NCI-H1105 treated with DMSO at 0.1 percent for 48 hours (cell line): ENCODE measurements at places on chromosomes 3 and 15.

GRCh38 chr3:29854821-29855220, 574.0 kb downstream of the RBMS3 start:
- no peak for DNase-seq

DNA sequence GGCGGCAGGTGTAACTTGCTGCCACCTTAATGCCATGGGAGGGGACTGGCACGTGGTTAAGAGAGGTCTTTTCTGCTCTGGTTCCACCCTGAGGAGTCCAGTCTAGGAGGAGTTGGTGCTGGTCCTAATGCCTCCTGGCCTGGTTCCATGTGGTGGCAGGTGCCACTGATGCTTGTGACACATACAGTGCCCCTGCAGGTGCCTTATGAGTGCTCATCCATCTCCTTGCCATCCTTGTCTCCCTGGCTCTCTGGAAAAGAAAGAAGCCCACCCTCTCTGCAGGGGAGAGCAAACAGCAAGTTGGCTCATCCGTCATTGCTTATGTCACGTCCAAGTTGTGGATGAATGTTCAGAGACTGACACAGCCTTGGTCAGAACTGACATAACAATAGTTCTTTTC, 175.8 kb upstream of the DPH6 start:
- no peak for DNase-seq

- DNase-seq, result no peak
These were observed 13.9 kb downstream of the CEP152 start for GRCh38 chr15:48796930-48797329.

DNA sequence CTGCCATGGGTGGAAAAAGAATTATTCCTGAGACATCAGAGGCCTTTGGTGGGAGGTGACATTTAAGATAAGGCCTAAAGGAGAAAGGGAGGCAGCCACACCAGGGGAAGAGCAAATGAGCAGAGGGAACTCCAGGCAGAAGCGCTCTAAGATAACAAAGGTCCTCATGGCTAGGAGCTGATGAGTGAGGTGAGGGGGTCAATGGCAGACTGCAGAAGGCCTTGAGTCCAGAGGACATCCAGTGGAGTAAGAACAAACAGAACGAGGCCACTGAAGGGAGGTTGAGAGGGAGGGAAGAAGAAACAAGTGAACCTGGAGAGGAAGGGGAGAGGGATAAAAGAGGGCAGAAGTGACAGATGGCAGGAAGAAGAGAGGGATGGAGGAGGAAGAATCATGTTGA, 97.3 kb downstream of the CTNNB1 start:
- no peak for DNase-seq

DNA sequence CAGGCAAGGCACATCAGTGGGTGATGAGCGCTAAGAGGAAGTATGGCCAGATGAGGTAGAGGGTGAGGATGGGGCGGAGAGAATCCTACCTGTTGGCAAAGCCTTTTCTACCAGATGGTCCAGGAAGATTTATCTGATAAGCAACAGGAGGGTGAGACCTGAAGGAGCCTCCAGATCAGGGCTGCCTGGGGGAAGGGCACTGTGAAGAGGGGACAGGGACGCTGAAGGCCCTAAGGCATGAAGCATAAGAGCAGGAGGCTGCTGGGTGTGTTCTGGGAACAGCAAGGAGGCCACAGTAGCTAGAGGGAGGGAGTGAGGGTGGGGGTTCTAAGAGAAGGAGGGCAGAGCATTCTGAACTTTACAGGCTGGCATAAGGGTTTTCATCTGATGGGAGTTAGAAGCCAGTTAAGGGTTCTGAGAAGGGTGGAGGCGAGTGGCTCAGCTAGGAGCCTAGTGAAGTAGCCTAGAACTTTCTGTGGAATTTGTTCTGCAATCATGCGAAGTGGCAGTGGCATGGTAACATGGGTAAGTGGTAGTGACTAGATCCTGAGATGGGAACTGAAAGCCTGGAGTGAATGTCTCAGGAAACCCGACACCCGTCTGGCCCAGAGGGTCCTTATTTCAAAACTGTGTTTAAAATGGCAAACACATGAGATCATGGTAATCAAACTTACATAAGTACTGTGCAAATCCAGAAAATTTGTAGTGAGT, 29.9 kb downstream of the CGNL1 start:
- peak; percentile 14 for DNase-seq

GRCh38 chr3:197238842-197239241, 59.6 kb downstream of the DLG1 start:
- no peak for DNase-seq

- DNase-seq, result no peak
These were observed 220.3 kb downstream of the ATP8B4 start for GRCh38 chr15:49898575-49899283.

GRCh38 chr15:72570059-72570458, 84.4 kb upstream of the GOLGA6B start:
- DNase-seq, result no peak

DNA sequence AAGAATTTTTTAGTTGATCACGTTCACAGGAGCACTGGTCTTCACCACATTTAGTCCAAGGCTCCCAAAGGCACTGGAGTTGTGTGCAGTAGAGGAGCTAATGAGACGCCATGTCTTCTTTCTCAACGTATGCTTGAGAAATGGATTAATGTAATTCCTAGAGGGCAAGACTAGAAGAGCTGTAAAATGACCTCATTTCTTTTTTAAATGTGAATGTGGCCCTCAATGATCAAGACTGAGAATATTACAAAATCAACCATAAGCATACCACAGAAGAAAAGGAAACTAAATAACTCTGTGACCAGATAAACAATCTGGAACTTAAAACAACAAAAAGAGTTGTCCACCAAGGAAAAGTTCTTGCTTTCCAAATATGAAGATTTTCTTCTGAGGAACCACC, 112.1 kb upstream of the THBS1 start:
- no peak for DNase-seq

GRCh38 chr3:123773681-123774431, 110.3 kb downstream of the MYLK start:
- DNase-seq, result no peak

- no peak for DNase-seq
These were observed 20.2 kb upstream of the OR5H6 start for GRCh38 chr3:98243843-98244242.

- DNase-seq, result no peak
These were observed 12.1 kb downstream of the KIF9 start for GRCh38 chr3:47270526-47270925.

DNA sequence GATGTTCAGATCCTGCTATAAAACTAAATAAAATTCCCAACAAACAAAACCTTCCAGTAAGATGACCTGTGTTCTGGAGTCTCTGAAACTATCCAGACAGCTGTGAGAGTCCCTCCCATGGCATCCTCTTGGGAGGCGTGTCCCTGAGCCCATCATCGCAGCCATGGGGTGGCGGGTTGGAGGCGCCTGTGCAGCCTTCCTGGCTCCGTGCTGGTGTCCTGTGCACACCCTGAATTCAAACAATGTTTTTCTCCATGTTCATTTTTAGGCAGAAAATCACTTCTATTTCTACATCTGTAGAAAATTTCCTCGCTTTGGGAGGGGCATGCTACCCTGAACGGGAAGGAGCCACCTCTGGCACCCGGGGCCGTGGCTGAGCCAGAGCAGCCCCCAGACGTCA, 19.4 kb upstream of the OCA2 start:
- DNase-seq, result no peak

DNA sequence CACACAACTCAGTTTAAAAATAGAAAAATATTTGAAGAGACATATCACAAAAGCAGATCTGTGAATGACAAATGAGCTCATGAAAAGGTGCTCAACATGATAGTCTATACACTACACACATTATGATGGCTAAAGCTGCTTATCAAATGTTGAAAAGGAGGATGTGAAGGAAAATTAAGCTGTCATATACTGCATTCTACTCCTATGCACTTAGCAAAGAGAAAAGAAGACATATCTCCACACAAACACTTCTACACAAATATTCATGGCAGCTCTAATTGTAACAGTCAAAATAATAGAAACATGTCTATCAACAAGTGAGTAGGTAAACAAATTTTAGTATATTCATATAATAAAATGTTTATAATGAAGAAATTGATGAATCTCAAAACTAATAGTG, 540.5 kb downstream of the PLOD2 start:
- DNase-seq, result no peak

DNA sequence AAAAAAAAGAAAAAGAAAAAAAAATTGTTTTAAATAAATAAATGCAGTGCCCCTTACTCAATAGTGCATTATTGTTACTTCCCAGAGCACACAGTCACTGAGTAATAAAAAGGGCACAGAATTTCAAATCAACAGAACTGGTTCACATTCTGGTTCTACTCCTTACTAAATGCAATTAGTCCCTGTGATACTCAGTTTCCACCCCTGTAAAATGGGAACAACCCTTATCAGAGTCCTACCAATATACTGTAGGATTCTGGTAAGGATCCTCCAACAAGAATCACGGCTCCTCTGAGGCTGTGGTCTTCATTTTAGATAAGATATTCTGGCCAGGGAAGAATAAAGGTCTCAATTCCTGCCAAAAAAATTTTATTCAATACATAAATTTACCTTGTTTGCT, 50.7 kb downstream of the ITGB5 start:
- no peak for DNase-seq

GRCh38 chr15:74896316-74896715, 6.5 kb downstream of the MPI start:
- no peak for DNase-seq

DNA sequence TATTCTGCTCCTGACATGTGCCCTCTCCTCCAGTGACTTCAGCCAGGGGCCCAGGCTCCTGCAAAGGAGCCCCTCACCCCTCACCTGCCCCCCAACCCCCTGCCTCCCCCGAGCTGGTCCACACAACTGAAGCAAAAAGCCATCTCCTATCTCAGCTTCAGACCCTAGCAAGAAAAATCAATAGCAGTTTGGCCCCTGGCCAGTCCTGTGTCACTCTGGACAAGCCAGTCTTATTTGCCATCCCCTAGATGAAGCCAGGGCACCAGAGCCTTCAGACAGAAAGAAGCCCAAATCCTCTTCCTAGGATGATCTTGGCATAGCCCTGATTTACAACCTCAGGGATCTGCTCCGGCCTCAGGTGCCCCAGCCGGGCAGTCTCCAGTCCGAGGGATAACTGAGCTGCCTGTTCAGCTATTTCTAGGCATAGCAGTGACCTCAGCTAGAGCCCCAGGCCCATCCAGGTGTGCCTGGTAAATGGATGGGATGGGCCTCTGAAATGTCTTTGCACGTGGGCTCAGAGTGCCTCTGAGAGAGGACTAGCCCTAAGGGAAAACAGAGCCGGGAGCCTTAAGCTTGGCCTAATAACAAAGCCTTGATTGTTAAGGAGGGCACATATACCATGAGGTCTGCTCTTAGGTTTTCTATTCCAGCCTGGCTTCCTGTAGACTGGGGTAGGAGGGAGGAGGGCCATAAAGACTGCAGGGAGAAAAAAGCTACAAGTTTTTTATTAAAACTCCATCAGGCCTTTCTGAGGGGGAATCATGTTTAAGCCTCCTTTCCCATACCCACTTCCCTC, 242.0 kb downstream of the SHQ1 start:
- DNase-seq, result peak; percentile 18

DNA sequence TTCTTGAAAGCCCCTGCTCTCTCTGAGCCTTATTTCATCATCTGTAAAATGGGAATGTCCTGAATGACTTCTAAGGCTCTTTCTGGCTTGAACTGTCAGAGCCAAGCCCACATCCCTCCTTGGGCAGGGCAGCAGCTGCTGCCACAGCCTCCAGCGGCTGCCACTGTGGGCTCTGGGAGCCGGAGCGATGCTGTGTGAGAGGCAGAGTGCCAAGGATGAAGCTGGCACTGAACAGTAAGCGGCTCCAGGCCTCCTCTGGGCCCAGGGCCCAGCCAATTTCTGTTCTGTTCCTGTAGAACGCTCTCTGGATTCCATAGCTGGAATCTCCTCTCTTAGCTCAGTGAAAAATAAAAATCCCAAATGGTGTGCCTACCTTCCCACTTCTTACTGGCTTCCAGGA, 4.4 kb downstream of the CPLX3 start:
- DNase-seq, result no peak

DNA sequence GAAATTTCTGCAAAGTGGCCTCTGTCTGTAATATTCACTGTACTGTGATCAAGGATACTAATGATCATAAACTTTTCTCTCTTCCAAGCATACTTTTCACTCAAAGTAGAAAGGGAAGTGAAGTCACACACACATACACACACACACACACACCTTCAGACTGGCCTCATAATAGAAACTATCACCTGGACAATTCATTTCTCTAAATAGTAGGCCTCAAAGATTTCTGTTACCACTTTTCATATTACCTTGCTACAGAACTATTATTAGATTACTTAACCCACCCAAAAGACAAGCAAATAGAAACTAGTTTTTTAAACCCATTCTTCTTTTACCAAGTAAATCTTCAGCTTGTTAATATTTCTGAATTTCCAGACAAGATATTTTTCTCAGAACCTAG, 12.2 kb downstream of the CPB1 start:
- DNase-seq, result no peak

- DNase-seq, result no peak
These were observed 22.6 kb downstream of the RAB7A start for GRCh38 chr3:128748557-128748956.

DNA sequence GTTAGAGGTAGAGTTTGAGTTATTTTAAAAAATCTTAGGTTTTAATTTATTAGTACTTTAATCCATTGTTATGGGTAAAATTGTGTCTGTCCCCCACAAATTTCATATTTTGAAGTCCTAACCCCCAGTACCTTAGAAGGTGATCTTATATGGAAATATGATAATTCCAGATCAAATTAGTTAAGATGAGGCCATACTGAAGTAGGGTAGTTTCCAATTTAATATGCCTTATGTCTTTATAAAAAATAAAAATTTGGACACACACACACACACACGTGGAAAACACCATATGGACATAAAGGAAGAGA, 18.6 kb upstream of the ADGRG7 start:
- DNase-seq, result no peak

DNA sequence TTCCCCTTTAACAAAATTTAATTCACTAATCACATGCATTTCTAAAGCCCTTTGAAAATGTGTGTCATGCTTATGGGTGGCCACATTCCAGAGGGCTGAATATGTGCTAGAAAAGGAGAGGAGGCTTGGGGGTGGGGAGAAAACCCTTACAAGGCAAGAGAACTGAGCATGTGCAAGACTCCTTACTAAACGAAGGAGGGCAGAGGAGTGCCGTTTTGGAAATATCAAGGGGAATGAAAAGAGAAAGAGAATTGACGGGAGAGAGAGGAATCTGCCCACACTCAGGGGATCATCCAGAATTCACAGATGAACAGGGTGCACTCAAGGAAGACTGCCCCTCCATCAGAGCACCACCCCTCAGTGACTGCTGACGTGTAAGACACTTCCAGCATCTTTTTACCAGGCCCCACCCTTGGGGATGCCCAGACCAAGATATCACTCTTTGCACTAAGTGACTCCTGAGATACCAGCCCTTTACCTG, 37.9 kb upstream of the TSC22D2 start:
- no peak for DNase-seq

DNA sequence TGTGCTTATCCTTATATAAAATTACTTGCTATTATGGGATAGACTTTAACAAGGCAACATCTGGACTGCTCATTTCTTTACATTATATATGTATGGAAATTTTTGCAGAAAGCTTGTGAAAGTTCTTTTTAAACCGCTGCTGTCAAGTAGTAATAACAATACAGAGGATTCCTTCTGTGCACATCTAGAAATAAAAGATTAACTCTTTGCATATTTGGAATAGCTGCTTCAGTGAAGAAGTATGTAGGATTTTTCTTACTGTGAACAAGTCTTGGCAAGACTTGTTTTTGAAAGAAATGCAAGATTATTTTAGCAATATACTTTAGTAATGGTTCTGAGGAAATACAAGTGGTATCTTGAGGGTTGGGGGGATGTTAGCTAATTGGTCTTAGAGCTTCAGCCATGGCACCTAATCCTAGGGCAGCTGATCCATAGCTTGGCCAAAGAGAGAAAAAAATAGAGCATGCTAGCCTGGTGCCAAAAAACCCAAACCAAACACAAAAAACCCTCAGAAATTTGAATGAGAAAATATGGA, 4.3 kb downstream of the PRKCI start:
- DNase-seq, result no peak
